Stimulated activated CD8-positive, alpha-beta memory T cell treated with anti-CD3 and anti-CD28 coated beads, Interleukin-2, amount 100 ng/mL, for 1 hour (primary cell): ENCODE measurements at places on chromosomes 16 and 17.

GRCh38 chr17:46154151-46154816, 38.9 kb downstream of the KANSL1 start:
- DNase-seq, result no peak

GRCh38 chr17:17109256-17109655, 67.0 kb downstream of the MPRIP start:
- no peak for DNase-seq

DNA sequence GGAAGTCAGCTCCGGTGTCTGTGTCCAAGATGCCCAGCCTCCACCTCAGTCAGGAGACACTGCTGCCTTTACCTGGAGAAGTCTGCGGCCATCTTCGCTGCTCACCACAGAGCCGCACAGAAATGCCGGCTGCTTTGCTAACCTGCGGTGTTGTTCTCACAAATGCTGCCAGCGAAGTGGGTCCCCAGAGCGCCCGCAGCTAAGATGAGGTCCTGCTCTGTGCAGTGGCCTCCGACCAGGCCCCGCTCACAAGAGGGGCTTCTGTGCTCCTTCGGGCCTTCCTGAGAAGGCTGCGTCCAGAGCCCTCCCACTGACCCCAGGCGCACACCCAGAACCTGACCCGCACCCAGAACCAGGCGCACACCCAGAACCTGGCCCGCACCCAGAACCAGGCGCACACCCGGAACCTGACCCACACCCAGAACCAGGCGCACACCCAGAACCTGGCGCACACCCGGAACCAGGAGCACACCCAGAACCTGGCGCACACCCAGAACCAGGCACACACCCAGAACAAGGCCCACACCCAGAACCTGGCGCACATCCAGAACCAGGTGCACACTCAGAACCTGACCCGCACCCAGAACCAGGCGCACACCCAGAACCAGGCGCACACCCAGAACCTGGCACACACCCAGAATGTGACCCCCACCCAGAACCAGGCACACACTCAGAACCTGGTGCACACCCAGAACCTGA, 51.5 kb upstream of the FASN start:
- no peak for DNase-seq

DNA sequence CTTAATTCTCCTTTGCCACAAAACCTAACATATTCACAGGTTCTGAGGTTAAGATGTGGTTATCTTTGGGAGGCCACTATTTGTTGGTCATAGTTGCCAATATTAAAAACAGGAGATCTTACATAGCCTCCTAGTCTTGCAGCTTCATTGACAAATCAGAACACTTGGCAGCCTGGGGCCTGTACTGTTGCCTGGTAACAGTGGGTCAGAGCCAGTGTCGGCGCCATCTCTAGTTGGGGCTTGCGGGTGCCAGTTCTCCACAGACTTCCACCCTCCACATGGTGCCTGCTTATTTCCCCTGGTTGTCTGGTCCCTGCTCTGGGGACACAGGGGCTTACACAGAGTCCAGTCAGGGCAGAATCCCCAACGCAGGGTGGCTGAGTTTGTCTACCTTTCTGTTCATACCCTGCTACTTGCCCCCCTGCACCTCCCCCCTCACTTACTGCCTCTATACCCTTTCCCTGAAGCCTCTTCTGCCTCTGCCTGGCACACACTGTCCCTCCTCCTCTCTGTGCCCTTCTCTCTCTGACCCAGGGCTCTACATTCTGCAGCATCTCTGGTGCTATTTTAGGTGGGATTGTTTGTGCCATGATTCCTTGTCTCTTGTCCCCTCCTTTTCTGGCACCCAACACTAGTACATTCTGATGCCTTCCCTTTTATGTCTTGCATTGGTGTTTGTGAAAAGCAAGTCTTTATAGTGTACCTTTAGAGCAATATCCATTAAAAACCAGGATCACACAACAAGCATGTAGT, 13.4 kb downstream of the EPN2 start:
- DNase-seq, result no peak

DNA sequence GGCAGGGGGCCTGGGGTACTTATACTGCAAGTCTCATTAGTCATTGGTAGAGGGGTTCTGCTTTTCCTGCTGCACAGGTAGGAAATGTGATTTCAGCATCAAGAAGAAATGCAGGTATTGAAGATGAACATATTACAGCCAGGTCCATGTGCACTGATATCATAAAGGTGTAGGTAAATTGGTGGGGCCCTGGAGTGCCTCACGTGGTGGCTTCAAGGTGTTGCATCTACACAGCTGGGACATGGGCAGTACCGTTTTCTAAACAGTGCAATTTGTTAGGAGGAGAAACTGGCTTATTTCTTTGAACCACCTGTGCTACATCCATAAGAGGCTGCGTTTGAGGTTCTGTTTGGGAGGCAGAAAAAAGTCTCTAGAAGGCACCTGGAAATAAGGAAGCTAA, 618.1 kb upstream of the RBFOX1 start:
- no peak for DNase-seq

DNA sequence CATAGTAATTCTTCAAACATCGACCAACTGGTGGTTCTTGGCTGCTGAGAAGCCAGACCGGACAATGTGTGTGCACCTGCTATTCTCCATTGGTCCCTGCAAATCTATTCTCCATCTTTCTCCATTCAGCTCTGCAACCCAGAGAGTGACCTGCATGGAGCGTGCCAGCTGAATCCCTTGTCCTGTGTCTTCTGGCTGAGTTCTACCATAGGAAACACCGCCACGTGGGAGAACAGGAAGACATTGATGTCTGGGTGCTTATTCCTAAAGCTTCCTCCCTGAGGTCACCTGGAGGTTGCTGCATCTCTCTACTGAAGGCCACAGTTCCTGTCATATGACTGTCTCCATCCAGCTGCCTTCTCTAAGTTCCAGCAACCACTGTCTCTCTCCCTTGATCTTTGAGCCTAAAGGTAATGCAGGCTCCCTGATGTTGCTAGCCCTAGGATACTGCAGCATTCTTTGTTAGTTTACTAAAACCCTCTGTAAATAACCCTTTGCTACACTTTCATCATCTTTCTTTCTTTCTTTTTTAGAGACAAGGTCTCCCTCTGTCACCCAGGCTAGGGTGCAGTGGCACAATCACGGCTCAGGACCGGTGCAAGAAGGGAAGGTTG, 10.6 kb upstream of the SMG1 start:
- no peak for DNase-seq

DNA sequence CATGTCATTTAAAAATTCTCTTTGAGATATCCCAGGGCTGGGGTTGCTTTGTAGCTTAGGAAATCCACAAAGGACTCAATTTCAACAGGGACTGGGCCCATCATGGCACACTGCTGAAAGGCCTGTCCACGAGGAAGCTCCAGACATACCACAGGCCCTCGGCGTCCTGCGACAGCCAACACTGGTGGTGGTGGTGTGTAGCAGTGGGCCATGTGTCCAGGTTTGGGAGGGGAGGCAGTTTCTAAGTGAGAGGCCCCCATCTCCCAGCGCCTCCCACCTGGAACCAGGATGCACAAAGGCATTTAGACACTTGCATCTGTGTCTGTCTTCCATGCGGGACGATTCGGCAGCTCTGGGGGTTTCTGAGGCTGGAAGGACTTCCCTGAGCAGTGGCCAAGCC, 65.2 kb upstream of the ZNF423 start:
- DNase-seq, result no peak

DNA sequence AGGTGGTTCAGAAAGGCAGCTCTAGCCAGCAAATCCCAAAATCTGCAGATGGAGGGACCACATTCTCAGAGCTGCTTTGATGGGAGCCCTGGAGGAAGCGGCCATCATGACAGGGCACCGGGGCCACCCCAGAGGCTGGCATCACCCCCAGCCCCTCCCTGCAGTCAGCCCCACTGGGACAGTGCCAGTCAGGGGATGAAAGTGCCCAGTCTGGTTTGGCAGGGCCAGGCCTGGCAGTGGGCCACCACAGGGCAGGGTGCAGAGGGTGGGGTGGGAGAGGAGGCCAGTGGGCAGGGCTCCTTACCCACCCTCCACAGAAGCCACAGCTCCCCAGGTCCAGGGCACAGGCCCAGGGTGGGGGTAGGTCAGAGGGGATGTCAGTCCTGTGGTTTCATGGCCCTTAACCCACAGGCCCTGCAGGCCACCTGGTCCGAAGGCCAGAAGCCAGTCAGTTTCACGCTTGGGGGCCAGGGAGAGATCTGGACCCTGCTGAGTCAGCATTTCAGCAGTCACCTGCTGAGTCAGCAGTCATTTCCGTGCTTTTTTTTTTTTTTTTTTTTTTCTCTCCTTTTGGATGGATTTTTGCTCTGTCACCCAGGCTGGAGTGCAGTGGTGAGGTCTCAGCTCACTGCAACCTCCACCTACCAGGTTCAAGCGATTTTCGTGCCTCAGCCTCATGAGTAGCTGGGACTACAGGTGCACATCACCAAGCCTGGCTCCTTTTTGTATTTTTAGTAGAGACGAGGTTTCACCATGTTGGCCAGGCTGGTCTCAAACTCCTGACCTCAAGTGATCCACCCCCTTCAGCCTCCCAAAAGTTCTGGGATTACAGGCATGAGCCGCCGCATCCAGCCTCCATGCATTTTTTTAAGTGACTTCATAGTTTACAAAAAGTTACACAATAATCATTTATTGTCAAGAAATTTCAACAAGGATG, 10.4 kb downstream of the SLC25A10 start:
- DNase-seq, result no peak

DNA sequence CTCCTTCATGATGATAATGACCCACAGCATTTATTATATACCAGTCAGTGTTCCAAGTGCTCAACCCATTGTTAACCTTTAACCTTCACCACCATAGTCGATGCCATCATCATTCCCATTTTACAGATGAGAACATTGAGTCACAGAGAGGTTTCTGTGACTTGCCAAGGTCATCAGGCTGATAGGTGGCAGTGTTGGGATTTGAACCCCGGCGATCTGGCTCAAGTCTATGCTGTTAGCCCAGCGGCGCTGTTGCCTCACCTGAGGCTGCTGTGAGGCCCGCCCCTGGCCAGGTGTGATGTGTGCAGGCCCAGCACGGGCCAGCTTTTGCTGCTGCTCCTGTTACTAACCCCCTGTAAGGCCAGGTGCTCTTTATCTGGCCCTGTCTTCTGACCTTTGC, 101.2 kb downstream of the OR1D5 start:
- no peak for DNase-seq

DNA sequence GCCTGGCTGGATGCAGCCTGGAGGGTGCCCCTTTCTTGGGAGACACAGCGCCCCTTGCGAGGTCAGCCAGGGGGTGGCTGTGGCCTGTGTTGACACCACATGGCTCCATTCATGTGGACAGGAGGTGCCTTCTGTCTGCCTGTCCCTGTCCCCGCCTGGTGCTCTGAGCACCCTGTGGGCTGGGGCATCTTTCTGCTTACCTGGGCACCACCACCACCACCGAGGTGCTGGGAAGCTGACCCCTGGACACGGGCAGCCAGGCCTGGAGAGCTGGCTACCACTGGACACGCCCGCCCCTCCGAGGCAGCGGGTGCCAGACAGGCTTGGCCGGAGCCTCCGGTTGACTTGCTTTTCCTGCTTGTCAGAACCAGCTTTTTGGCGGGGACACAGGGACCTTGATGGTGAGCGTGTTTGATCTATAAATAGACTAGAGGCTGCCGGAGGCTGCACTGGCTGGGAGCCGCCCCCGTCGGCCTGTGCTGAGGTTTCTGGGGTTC, 121.3 kb upstream of the GSE1 start:
- DNase-seq, result no peak

DNA sequence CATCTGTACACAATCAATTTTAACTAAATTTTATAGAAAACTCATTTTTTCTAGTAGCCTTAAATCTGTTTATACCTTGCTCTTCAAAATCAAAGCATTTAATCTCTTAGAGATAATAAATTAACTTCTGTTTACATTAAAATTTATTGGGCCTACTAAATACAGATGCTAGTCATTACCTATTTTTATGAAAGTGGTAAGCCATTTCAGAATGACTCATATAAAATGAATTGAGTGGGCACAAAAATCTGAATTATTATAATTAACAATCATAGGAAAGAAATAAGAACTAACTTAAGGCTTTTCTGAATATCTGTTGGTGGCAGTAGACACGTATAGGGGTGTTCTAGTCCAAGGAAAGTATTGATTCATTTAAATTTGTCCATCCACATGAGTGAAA, 157.9 kb downstream of the KCNJ2 start:
- DNase-seq, result no peak

DNA sequence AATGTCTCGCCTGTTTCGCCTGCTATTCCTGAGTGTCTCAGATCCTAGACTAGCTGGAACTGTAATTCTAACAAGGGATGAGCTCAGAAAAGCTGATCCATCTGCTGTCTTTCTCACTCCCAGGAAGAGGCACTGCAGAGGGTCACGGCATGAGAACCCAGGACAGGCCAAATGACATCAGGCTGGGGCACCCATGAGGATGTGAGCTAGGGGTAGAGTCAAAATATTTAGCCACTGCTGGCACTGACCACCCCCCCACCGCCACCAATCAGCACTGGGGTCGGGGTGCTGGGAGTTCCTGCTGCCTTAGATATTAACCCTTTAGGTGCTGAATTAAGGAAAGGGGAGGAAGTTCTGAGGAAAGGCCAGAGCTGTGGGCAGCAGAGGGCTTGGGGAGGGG, 112.4 kb downstream of the IRX3 start:
- no peak for DNase-seq

- DNase-seq, result no peak
Measured at GRCh38 chr16:51133688-51134087, 17.4 kb downstream of the SALL1 start.

GRCh38 chr17:4327606-4328005, 38.9 kb downstream of the UBE2G1 start:
- DNase-seq, result no peak

DNA sequence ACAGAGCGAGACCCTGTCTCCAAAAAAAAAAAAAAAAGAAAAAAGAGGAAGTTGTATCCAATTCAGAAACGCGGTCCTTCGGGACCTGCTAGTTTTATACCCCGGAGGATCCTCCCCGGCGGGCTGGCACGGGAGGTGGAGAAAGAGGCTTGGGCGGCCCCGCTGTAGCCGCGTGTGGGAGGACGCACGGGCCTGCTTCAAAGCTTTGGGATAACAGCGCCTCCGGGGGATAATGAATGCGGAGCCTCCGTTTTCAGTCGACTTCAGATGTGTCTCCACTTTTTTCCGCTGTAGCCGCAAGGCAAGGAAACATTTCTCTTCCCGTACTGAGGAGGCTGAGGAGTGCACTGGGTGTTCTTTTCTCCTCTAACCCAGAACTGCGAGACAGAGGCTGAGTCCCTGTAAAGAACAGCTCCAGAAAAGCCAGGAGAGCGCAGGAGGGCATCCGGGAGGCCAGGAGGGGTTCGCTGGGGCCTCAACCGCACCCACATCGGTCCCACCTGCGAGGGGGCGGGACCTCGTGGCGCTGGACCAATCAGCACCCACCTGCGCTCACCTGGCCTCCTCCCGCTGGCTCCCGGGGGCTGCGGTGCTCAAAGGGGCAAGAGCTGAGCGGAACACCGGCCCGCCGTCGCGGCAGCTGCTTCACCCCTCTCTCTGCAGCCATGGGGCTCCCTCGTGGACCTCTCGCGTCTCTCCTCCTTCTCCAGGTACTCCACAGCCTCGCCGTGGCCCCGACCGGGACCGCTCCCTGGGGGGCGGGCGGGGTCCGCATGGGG, at the start of gene CDH3:
Gene CDH3 (plus strand): TSS at position 596 of the 779 bp plus-strand sequence. CDS start 70 bp downstream, at position 666.
- DNase-seq, result no peak

- DNase-seq, result no peak
Measured at GRCh38 chr16:49730772-49731171, 125.1 kb downstream of the ZNF423 start.

GRCh38 chr17:16926571-16927451, 45.1 kb downstream of the TNFRSF13B start:
- DNase-seq, result no peak

GRCh38 chr17:80092959-80093358, 8.4 kb upstream of the GAA start:
- DNase-seq, result no peak

GRCh38 chr17:44219108-44219615, 313 bp downstream of the UBTF start:
- DNase-seq, result no peak
